Fibroblast of villous mesenchyme (primary cell): ENCODE measurements at places on chromosomes 13 and 19. TPM values are rescaled to one million over a fixed set of nuclear protein-coding genes. Genes with fewer than 3 reads are reported as not detected.

DNA sequence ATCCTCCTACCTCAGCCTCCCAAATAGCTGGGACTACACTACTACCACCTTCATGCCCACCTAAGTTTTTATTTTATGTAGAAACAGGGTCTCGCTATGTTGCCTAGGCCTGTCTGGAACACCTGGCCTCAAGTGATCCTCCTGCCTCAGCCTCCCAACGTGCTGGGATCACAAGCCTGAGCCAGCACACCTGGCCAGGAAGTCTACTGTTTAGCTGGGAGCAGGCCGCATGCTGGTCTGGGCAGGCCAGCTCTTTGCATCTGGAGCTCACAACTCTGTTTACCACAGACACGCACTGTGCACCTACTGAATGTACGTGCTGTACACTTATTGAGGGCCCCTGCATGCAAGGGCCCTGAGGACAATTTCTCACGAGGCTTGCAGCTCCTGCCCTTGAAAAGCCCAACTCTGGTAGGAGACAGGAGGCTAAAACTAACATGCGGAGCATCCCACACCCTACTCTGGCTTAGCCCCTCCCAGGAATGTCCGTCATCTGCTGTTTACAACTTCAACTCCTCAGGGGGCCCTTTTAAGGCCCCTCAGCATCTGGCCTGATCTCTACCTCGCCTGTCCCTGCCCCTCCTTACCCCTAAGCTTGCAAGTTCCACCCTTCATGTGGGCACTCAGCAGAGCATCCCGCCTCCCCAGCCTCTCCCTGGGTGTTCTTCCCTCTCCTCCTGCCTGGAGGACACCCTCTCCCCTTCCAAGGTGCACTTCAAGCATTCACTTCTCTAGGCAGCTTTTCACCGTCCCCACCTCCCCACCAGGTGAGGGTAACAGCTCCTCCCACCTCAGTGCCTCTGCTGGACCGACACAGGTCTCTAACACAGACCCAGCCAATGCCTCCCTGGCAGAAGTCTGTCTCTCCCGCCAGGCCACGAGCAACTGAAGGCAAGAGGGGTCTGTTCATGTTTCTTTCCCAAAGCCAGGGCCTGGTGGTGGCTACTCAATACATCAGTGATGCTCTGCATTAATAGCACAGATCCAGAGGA lies 114.2 kb upstream of the UQCRFS1 start:
- no peak for DNase-seq

DNA sequence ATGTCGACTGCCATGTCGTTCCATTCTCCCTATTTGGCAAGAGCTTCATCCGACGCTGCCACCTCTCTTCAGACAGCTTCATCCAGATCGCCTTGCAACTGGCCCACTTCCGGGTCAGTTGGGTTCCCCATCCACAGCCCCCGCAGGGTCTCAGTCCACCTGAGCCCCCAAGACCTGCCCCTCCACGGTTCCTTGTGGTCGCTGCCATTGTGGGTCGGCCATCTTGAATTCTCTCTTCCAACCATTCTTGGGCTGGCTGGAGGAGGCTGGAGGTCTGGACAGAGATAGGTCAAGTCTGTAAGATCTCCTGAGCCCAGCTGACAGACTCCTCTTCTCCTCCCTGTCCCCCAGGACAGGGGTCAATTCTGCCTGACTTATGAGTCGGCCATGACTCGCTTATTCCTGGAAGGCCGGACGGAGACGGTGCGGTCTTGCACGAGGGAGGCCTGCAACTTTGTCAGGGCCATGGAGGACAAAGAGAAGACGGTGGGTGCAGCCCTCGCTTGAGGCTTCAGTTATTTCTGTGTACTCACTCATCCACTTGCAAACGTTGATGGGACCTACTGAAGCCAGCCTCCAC lies 19.5 kb downstream of the CPT1C start:
- DNase-seq: peak; percentile 31

- DNase-seq: no peak
Measured at GRCh38 chr19:30222992-30223865, 149.0 kb upstream of the ZNF536 start.

DNA sequence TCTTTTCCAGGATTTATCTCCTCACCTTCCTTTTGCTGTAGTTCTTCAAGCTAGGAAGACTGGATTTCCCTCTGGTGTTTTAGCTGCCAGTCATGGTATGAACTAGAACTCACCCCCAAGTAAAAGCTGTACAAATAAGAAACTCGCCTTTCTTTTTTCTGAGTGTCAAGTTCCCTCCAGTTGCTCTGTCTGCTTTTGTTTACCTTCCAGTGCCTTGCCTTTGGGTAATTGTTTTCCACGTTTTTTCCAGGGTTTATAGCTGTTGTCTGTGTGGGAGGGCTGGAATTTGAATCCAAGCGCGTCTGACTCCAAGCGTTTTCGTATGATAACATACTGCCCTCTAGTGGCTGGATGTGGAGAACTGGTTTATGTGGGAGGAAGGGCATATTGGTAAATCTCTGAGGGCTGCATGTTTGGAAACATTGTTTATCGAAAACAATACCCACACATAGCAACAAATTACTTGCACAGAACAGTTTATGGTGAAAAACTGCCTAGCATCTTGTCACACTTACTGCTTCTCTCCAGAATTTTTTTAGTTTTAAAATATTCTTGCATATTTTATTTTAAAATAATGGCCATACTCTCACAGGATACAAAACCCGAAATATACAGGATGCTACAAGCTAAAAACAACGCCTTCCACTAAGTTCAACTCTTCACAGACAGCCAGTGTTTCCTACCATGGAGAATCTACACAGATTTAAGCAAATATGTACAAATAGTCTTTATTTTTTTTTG lies 19.2 kb downstream of the RCN3 start:
- DNase-seq: peak; percentile 96

GRCh38 chr19:3444695-3445234 lies 35.6 kb downstream of the SMIM24 start:
- no peak for DNase-seq

DNA sequence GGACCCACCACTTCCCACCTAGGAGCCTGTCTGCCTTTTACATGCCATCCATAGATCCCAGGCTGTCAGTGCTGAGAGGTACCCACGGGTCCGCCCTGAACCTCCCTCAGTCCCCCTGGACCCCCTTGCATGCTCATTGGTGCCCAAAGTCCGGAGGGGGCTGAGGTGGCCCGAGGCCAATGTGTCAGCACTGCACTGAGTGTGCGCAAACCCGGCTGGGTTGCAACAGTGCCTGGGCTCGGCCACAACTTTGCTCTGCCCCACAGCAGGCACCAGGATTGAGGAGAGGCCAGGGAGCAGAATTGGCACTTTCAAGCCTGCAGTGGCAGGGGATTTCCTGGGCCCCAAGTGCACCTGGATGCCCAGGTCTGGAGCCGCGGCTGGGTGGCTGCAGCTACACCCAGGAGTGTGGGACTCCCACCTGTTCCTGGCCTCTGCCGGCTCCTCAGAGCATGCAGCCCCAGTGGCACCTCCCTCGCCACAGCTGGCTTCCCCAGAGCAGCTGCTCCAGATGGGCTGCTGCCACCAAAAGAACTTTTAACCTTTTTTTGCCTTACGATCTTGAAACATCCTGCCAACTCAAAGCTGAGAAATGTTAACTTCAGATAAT lies 837.0 kb downstream of the SLITRK6 start:
- no peak for DNase-seq

- DNase-seq: no peak
Measured at GRCh38 chr13:100944791-100945345, 270.3 kb upstream of the TMTC4 start.

- no peak for DNase-seq
Measured at GRCh38 chr13:48923376-48923775, 52.3 kb upstream of the FNDC3A start.

DNA sequence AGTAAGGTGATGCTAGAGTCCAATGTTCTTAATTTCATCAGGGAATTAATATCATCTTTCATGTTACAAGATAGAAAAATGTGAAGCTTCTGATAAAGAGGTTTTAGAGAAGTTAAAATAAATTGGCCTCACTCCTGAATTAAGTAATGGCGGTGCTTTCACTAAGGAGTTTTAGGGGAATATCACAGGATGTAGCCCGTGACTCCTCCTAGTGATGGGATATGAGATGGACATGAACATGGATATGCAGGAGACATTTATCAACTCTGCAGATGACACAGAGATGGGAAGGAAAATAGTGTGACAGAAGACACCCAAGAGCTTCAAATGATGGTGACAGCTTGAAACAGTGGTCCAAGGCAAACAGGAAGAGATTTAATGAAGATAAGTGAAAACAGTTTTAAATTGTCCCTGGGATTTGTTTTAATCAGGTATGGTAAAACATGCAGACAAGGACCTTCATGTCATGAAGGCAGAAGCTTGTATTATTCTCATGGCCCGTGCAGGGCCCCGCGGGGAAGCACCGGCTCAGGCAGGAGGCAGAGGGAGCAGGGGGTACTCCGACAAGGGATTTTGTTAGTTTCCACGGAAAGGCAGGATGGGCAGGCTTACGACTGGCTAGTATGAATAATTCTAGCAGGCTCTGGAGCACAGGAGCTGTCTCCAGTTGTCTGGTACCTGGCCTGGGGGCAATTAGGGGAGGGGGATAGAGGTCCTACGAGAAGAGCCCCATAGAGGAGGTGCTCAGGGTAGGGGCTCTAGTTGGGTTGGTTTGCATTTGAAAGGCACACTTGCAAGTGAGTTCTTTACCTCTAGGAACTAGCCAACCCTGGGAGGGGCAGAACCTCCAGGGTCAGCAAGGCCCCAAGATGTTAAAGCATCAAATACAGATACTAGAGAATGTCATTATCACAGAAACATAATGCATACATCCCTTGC lies 38.7 kb upstream of the FARP1 start:
- DNase-seq: no peak

GRCh38 chr19:47353307-47353712 lies 4.2 kb downstream of the DHX34 start:
- no peak for DNase-seq

Gene PSPN
- 0.97 and 1.7 TPM in 2 replicates for total RNA-seq

Gene SRRM5
- under 0.01 TPM in 2 replicates for total RNA-seq

Gene NMRK2
- total RNA-seq: not detected in 2 replicates

Gene FAM83E
- total RNA-seq: 0.32 and 1.3 TPM in 2 replicates

Gene CABP5
- not detected in 2 replicates for total RNA-seq
